Stimulated activated CD4-positive, alpha-beta T cell treated with anti-CD3 and anti-CD28 coated beads, Interleukin-1b, Interleukin-23, amount 100 ng/mL, for 1 hour (primary cell): ENCODE measurements at places on chromosomes 16 and 17.

- peak; percentile 54 for DNase-seq
These were observed 5.3 kb downstream of the NEURL4 start for GRCh38 chr17:7323731-7324437.

GRCh38 chr17:82443465-82444283 lies 6.9 kb downstream of the CYBC1 start:
- no peak for DNase-seq

DNA sequence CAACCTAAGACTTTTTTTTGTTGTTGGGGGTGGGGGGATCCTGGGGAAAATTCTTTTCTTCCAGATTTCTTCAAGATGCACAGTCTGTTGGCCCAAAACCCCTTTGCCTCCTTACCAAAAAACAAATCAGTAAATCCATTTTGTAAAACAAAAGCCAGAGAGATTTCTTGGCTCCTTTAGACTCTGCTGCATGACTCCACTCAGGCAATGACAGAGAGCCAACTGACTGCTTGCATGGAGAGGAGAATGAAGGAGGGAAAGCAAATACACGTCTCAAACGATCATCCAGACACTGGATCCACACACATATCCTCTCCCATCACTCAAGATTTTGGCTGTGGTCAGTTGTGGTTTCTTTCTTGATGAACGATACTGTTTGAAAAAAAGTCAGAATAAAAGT lies 13.8 kb downstream of the COPRS start:
- DNase-seq: no peak

- no peak for DNase-seq
These were observed at the start of gene RARA for GRCh38 chr17:40309031-40309948. Gene RARA, plus strand, starts transcription at chr17:40309180. Its CDS starts 22,039 bp downstream, at chr17:40331219.

GRCh38 chr17:27532269-27533263 lies 76.3 kb downstream of the KSR1 start:
- DNase-seq: no peak

- no peak for DNase-seq
These were observed 112.9 kb upstream of the SMURF2 start for GRCh38 chr17:64774888-64775540.

- no peak for DNase-seq
These were observed 1.6 kb downstream of the RIPOR1 start for GRCh38 chr16:67530013-67530939.
